Midbrain (tissue), 1 donor: ENCODE measurements at places on chromosomes 6 and 20.

GRCh38 chr6:111061508-111061907 lies 25.8 kb upstream of the SLC16A10 start:
- no peak for DNase-seq

GRCh38 chr6:9224539-9224938 lies 789.2 kb upstream of the SLC35B3 start:
- DNase-seq, result no peak

DNA sequence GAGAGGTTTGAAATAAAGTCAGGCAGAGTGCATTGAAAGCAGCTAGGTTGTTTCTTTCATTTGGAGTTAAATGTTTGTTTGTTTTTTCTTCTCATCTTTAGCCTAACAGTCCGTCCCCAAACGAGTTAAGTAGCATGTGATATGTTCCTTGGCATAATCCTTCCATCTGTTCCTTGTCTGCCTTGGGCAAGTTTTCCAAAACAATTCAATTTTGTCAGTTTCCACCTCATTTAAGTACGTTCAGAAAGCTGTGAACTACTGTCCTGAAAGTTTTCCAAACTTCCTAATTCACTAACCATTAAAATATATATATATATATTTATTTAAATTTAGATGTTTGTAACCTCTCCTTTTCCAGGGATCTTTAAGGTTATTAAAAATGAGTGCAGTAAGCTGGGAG lies 61.8 kb upstream of the HDAC2 start:
- DNase-seq, result no peak

DNA sequence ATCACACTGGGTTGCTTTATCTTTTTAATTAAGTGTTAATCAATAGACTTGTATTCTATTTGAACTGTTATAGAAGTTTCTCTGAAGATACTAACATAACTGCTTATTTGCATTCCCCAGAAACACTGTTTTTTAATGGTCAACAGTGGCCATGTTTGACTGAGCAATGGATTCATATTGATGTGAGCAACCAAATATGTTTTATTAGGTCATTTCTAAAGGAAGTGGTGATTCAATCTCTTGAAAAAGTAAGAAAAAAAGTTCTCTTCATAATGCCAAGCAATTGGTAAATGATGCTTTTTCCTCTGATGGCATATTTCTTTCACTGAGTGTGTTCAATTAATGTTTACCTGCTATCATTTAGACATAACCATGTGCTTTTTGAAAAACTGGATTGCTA lies 593.0 kb upstream of the CITED2 start:
- no peak for DNase-seq

DNA sequence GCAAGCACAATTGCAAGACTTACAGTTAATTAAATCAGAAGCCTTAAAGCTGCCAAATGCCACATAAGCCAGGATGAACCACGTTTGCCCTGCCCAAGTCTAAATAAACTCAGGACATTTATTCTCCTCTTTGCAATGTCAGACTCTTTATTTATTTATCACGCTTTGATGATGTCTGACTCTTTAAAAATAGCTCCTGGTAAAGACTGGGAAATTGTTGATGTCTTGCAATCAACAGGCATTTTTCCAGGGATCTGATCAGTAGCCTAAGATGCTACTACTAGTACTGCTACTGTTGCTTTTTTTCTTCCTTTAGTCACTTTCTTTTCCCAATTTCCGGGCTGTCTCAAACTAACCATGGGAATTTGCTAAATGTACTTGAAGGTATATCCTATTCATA lies 365.8 kb upstream of the MARCKS start:
- no peak for DNase-seq

DNA sequence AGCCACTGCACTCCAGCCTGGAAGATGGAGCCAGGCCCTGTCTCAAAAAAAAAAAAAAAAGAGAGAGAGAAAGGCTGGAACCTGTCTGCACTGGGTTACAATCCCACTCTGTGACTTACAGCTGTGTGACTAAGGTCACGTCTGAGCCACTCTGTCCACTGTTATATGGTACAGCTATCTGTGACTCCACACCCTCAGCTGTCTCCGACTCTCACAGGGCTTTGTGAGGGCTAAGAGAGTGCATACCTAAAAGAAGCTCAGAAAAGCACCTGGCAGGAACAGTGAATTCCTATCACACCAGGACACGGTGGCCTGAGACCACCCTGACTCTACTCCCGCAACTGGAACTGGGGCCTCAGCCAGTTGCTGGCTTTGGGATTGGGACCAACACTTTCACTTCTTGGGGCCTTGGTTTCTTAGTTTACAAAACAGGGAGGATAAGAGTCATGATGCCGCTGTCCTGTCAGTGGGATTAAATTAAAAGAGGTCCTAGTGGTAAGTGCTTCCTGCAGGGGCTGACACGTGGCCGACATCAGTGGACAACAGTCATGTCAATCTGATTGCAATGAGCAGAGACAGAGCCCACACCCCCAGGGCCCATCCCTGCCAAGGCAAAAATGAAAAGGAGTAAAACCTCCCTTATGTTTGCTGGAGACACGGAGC lies 5.7 kb upstream of the CD93 start:
- DNase-seq, result no peak

DNA sequence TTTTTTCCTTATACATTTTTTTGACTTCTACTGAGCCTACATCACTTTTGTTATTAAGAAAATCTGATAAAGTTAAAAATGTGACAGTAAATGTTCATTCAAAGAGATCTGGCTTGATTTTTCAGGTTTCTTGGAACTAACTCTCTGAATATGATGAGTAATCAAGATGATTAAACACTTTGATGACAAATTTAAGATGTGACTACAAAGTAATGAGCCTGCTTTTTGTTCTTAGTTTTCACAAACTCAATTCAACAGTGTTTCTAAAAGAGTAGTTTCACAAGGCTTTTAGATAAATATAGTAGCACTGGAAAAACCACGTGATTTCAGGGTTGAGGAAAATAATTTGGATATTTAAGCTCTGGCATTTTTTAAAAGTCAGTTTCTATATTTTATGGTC lies 37.9 kb upstream of the HDDC2 start:
- DNase-seq, result no peak

DNA sequence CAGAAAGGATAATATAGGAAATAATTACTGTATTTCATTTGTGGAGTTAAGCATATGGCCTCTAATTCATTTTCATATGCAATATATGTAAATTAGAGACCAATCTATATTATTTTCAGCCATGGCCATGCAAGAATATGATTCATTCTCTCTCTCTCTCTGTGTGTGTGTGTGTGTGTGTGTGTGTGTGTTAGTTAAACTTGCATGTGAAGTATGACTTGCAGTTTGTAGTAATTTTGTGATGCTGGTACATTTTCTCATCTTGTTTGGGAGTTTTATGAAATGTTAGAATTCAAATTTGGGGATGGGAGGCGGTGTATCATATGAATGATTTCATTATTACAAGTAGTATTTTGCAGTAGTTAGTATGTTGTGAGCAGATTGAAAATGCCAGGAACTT lies 74.8 kb downstream of the JARID2 start:
- no peak for DNase-seq

GRCh38 chr20:20772497-20773085 lies 60.1 kb upstream of the RALGAPA2 start:
- no peak for DNase-seq

DNA sequence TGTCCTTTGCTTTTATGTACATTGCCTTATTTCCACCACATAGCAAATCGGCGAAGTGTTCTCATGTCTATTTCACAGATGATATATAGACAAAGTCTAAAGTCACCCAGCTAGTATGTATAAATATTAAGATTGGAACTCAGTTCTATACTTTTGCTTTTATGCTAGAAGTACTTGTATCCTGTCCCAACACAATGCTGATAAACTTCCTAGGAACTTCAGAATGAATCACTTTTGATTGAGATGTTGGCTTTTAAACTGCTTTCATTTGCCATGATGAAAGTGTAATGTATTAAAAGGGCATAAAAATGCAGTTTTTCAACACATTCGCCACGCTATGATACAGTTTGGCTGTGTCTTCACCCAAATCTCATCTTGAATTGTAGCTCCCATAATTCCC lies 50.8 kb downstream of the GCLC start:
- DNase-seq, result no peak

- no peak for DNase-seq
These were observed 48.1 kb downstream of the SLC24A3 start for GRCh38 chr20:19260412-19261090.

GRCh38 chr6:137492289-137493217 lies 1.6 kb downstream of the OLIG3 start:
- no peak for DNase-seq

DNA sequence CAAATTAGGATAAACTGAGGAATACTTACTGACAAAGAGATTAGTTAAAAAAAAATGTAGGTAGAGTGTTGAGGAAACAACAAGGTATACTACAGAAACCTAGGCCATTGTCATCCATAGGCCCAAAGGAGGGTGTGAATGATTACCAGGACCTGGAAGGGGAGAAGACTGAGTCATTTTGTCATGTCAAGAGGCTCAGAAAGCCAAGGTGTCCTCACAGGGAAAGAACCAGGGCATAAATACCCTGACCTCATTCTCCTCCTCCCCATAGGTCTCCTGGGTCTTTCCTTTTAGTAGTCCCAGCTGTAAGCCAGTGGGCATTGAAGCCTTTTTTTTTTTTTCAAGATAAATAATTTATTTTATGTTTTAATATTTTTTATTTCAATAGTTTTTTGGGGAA lies 582.1 kb upstream of the JAG1 start:
- no peak for DNase-seq

DNA sequence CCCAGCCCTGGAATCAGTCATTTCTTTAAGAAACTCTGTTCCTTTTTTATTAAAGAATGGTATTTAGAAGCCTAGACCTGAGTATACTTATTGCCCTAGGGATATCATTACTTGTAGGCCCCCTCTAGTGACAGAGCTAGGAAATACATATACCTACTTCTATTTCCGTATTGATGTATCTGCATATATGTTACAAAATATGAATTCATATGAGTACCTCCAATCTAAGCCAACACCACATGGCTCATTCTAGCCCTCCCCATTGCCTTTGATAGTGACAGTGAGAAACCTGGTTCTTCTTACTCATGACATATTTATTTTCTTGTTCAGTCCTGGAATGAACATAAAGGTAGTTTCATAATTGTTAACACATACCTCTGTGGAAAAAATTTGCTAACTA lies 137.2 kb downstream of the FARS2 start:
- no peak for DNase-seq

DNA sequence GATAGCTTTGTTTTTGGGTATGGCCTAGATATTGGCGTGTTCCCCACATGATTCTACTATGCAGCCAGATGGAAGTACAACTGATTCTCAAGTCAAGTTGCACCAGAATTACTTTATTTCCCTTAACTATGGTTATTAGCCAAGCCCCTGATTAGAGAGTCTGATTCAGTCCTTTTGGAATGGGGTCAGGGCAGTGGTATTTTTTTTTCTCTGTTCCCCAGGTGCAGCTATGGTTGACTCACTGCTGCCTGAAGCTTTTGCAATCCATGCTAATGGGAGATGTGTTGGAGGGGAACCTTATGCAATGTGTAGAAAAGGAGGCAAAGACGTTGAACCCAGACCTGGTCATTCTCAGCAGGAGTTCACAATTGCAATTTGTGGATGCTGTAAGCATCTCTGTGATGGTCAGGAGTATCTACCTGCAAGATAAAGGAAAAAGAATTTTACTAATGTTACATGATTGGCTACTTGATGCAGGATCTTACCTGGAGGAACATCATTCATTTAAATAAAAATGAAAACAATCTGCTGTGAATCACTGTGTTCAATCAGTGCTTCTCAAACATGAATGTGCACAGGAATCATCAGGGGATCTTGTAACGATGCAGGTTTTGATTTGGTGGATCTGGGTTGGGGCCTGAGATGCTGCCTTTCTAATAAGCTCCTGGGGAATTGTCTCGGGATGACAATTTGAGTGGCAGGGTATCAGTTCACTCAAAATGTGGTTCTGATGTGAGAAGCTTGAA lies 49.4 kb downstream of the PFDN4 start:
- no peak for DNase-seq
